ENCODE measurements at places on chromosomes 5 and 9. TPM values are rescaled to one million over a fixed set of nuclear protein-coding genes. Genes with fewer than 3 reads are reported as not detected.

Gene PCDHB10
- total RNA-seq, result 0.26 TPM

Gene GLE1
- 24.9 TPM for total RNA-seq

Gene TAF11L5
- not detected for total RNA-seq

Gene SPATA9
- total RNA-seq, result not detected

Gene MARCHF11
- not detected for total RNA-seq

Gene IFNB1
- not detected for total RNA-seq

Gene CAMLG
- 27.2 TPM for total RNA-seq

Gene TUSC1
- 5.7 TPM for total RNA-seq

Gene SPACA9
- total RNA-seq, result 1.2 TPM

Gene RGS14
- 10.1 TPM for total RNA-seq

Gene PCDHB13
- total RNA-seq, result 0.66 TPM

- DNase-seq, result no peak
Observed at GRCh38 chr9:106487266-106487665, 375.7 kb upstream of the ZNF462 start.

DNA sequence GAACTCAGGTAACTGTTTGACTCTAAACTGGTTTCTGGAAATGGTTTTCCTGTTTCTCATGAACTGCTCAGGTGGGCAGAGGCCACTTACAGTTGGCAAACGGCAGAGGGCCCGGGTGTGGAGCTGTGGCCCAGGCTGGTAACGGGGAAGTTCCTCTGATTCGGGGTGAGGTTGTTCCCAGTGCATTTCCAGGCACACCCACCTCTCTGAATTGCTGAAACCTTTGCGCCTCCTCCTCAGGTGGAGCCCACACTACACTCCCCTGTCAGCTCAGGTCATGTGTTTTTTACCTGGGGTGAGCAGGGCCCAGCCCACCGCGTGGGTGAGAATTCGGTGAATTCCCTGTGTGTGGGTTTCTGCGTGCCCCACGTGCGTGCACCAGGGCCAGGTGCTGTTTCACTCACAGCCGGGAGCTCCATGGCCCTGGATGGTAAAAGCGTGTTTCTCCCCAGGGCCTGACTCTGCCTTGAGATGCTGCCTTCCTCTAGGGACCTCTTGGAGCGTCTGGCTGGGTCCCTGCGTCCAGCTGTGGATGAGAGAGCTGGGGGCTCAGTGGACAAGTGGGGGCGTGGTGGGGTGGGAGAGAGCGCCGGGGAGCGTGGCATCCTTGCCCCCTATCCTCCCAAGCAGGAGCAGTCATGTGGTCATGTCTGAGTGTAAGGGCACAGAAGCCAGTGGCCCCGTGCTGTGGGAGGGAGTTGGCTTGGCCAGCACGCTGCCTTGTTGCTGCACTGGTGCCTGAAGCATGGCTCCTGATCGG, 33.5 kb upstream of the LPCAT1 start:
- no peak for DNase-seq

- DNase-seq, result no peak
Observed at GRCh38 chr5:6573651-6574101, 59.2 kb downstream of the NSUN2 start.

- DNase-seq, result peak; percentile 64
Observed at GRCh38 chr9:121675969-121676822, 24.8 kb downstream of the DAB2IP start.

GRCh38 chr5:175382171-175382570, 61.8 kb downstream of the DRD1 start:
- DNase-seq, result no peak

- no peak for DNase-seq
Observed at GRCh38 chr5:74081126-74081525, 455.1 kb downstream of the ARHGEF28 start.

DNA sequence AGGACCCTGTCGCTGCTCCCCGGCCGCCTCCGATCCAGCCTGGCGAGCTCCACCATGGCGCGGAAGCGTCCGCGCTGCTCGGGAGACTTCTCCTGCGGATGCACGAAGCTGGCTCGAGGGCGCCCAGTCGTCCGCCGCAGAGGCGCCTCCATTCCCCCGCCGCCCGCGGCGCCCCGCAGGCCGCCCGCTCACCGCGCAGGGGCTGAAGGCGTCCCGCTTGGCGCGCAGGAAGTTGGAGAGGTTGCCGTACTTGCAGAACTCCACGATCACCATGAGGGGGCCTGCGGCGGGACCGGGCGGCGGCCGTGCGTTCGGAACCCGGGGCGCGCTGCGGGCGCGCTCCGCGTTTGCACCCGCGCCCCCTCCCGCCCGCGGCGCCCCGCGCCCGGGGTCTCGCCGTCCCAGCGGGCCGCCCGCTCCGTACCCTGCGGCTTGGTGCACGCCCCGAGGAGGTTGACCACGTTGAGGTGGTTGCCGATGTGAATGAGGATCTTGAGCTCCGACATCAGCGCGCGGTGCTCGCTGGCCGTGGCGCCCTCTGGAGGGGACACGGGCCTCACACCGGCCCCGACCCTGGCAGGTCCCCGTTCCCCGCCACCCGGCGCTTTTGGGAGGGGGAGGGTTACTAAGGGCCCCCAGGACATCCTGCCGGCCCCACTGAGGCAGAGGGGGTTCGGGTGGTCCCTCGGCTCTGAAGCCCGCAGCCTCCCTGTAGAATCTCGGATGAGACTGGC, 27.7 kb upstream of the SCGB3A1 start:
- no peak for DNase-seq

GRCh38 chr9:114081441-114082016, 3.4 kb upstream of the AMBP start:
- no peak for DNase-seq

DNA sequence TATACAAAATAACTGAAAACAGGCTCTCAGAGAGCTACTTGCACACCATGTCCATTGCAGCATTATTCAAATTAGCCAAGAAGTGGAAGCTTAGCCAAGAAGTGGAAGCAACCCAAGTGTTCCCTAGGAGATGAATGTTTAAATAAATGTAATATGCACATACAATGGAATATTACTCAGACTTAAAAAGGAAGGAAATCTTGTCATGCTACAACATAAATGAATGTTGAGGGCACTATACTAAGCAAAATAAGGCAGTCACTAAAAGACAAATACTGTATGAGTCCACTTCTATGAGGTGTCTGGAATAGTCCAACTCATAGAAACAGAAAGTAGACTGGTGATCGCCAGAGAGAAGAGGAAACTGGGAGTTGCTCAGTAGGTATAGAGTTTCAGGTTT, 438.1 kb downstream of the MAT2B start:
- no peak for DNase-seq

GRCh38 chr9:73714294-73714693, 562.6 kb downstream of the ANXA1 start:
- DNase-seq, result no peak

GRCh38 chr9:120718316-120718715, 4.0 kb upstream of the MEGF9 start:
- no peak for DNase-seq

GRCh38 chr9:82116556-82116955, 128.0 kb downstream of the SPATA31D1 start:
- DNase-seq, result no peak

- no peak for DNase-seq
Observed at GRCh38 chr9:92507005-92507404, 24.7 kb upstream of the ASPN start.

- no peak for DNase-seq
Observed at GRCh38 chr9:90458485-90458884, 184.1 kb downstream of the DIRAS2 start.
